CD4-positive, alpha-beta memory T cell (primary cell): ENCODE measurements at places on chromosomes 16 and 17. TPM values are rescaled to one million over a fixed set of nuclear protein-coding genes. Genes with fewer than 3 reads are reported as not detected.

- H3K27me3 ChIP-seq = peaks cover 7% of the 10 kb centered on the region
- no peaks in the 10 kb centered on the region for H3K4me1 ChIP-seq
- no peaks in the 10 kb centered on the region for H3K36me3 ChIP-seq
- H3K4me3 ChIP-seq = no peak overlapping the region
- H3K27ac ChIP-seq = no peak overlapping the region
Observed at GRCh38 chr17:34246446-34246845, 8.6 kb upstream of the CCL2 start.

- no peak for DNase-seq
- peaks cover 24% of the 10 kb centered on the region for H3K4me1 ChIP-seq
- no peaks in the 10 kb centered on the region for H3K27me3 ChIP-seq
- no peak overlapping the region for H3K27ac ChIP-seq
- no peak overlapping the region for H3K4me3 ChIP-seq
Observed at GRCh38 chr17:60169921-60170817, 20.4 kb downstream of the CA4 start.

GRCh38 chr17:30696234-30696633, 128.3 kb downstream of the CRLF3 start:
- no peak for DNase-seq
- H3K4me1 ChIP-seq = peaks cover 9% of the 10 kb centered on the region
- H3K27me3 ChIP-seq = no peaks in the 10 kb centered on the region
- no peaks in the 10 kb centered on the region for H3K36me3 ChIP-seq
- H3K4me3 ChIP-seq = no peak overlapping the region
- H3K27ac ChIP-seq = no peak overlapping the region

GRCh38 chr16:29877266-29877961, 14.4 kb upstream of the CDIPT start:
- DNase-seq = peak; percentile 33
- H3K36me3 ChIP-seq = no peaks in the 10 kb centered on the region
- peaks cover 14% of the 10 kb centered on the region for H3K4me1 ChIP-seq
- no peak overlapping the region for H3K27ac ChIP-seq
- H3K4me3 ChIP-seq = peak overlapping the region; percentile 38

GRCh38 chr16:67509016-67509415, 19.6 kb upstream of the RIPOR1 start:
- no peaks in the 10 kb centered on the region for H3K36me3 ChIP-seq
- no peaks in the 10 kb centered on the region for H3K27me3 ChIP-seq
- H3K4me1 ChIP-seq = peaks cover 50% of the 10 kb centered on the region
- no peak overlapping the region for H3K27ac ChIP-seq
- DNase-seq = no peak

RUSF1 gene
- polyA plus RNA-seq = 21.9 TPM

- no peaks in the 10 kb centered on the region for H3K4me1 ChIP-seq
- no peak for DNase-seq
- H3K27me3 ChIP-seq = no peaks in the 10 kb centered on the region
- no peaks in the 10 kb centered on the region for H3K36me3 ChIP-seq
- H3K4me3 ChIP-seq = no peak overlapping the region
Observed at GRCh38 chr17:64410750-64411490, 20.3 kb upstream of the PECAM1 start.

- H3K4me1 ChIP-seq = no peaks in the 10 kb centered on the region
- H3K36me3 ChIP-seq = no peaks in the 10 kb centered on the region
- no peak for DNase-seq
- no peak overlapping the region for H3K4me3 ChIP-seq
- H3K27ac ChIP-seq = no peak overlapping the region
- H3K27me3 ChIP-seq = no peaks in the 10 kb centered on the region
Observed at GRCh38 chr17:36195434-36196130, 976 bp downstream of the CCL3L1 start.

OR1A1 gene
- not detected for polyA plus RNA-seq

- no peaks in the 10 kb centered on the region for H3K36me3 ChIP-seq
- H3K27me3 ChIP-seq = no peaks in the 10 kb centered on the region
- H3K4me3 ChIP-seq = no peak overlapping the region
- DNase-seq = no peak
- no peak overlapping the region for H3K27ac ChIP-seq
- H3K4me1 ChIP-seq = peaks cover 70% of the 10 kb centered on the region
Observed at GRCh38 chr16:2516391-2517240, 2.9 kb downstream of the ATP6V0C start.

DNA sequence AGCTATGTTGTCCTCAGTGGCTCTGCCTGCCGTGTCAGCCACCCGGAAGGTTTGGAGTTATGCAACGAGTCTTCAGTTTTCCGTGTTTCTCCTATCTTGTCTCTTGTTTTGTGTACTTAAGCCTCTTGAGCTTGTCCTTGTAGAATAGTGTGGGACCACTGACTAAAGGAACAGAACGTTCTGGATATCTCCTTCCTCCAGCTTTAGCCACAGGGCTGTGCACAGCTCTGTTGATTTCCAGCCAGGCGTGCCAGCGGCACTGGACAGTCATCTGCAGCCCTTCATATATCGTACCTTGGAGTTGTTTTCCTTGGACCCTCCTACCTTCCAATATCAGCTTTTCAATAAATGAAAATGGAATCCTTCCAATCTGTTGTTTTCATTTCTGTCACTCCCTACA, 39.8 kb downstream of the TMEM11 start:
- H3K4me3 ChIP-seq = no peak overlapping the region
- peaks cover 9% of the 10 kb centered on the region for H3K36me3 ChIP-seq
- no peak overlapping the region for H3K27ac ChIP-seq
- no peaks in the 10 kb centered on the region for H3K27me3 ChIP-seq

DNA sequence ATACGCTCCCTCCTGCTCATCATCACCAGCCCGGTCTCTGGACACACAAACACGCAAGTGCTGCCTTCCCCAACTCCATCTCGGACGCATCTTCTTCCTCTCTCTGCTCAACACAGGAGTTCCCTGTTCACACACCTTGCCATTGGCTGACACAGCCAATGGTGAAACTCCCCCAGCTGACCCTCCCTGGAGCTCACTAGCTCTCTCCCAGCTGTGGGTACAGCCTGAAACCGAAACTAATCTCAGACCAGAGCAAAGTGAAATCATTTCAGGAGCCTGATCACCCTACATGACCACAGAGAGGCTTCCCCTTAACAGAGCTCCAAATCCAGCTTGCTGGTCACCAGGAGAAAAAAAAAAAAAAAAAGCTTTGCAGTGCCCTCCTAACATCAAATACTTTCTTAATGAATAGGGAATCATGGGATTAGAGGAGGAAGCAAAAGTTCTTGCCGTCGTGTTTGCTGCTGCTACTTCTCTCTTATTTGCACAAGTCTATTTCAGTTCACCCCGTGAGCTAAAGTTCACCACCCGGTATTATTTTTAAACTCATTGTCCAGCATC, 8.3 kb downstream of the CUEDC1 start:
- peak; percentile 22 for DNase-seq
- H3K36me3 ChIP-seq = no peaks in the 10 kb centered on the region
- peaks cover 18% of the 10 kb centered on the region for H3K4me1 ChIP-seq
- H3K4me3 ChIP-seq = no peak overlapping the region
- H3K27ac ChIP-seq = no peak overlapping the region
- H3K27me3 ChIP-seq = no peaks in the 10 kb centered on the region

PIMREG gene
- polyA plus RNA-seq = not detected

LRRC46 gene
- polyA plus RNA-seq = not detected

DNA sequence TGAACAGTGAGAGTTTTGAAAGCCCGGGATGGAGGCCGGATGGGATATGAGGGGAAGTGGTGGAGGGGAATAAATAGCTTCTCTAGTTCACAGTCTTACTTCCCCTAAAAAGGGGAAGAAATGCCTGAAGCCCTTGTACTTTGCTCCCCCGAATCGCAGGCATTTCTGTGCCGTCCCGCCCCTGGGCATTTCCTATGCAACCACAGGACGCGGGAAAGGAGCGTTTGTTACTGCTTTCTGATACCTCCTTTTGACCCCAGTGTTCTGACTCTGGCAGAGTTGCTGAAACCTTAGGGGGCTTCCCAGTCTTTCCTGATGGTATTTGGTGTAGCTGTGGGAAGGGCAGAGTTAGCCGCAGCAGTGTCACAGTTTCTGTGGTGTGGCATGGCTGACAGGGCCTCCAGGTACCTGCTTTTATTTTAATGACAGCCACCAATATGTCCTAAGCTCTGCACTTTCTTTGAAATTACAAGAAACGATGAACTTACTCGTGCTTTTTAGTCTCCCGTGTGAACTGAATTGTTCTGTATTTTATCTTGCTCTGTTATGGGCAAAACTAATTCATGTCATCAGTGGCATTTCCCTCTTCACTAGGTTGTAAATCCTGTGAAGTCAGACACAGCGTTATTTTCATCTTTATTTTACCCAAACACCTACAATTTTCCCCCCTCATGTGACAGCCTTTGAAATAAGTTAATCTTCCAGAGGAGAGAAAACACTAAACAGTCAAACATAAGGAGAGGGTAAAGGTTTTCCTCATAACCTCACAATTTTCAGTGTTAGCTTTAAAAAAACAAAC, 27.1 kb downstream of the USP10 start:
- H3K27ac ChIP-seq = no peak overlapping the region
- peaks cover 47% of the 10 kb centered on the region for H3K4me1 ChIP-seq
- no peak overlapping the region for H3K4me3 ChIP-seq
- no peaks in the 10 kb centered on the region for H3K36me3 ChIP-seq
- no peak for DNase-seq
- H3K27me3 ChIP-seq = no peaks in the 10 kb centered on the region

GRCh38 chr16:84548971-84549844, 44.7 kb upstream of the MEAK7 start:
- H3K4me3 ChIP-seq = peak overlapping the region; percentile 60
- peak; percentile 74 for DNase-seq
- no peaks in the 10 kb centered on the region for H3K27me3 ChIP-seq
- peak overlapping the region; percentile 81 for H3K27ac ChIP-seq

DNA sequence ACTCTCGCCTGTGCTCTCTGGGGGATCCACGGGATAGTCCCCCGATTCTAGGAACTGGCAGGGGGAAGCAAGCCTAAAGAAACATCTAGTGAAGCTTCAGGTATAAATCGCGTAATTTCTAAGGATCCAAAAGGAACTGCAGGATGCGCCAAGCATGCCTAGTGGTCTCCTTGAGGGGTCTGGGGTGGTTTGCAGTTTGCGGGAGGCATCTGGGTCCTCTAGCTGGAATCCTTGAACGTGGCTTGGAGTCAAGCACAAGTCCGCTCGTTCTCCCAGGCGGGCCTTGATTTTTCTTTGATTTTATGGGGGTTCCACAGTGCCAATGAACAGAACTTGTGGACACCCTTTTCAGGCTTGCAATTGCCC, 1000.5 kb downstream of the KCNJ18 start:
- no peak overlapping the region for H3K27ac ChIP-seq
- no peaks in the 10 kb centered on the region for H3K4me1 ChIP-seq
- no peak for DNase-seq
- no peak overlapping the region for H3K4me3 ChIP-seq
- H3K36me3 ChIP-seq = no peaks in the 10 kb centered on the region

MYH1 gene
- polyA plus RNA-seq = not detected

DNA sequence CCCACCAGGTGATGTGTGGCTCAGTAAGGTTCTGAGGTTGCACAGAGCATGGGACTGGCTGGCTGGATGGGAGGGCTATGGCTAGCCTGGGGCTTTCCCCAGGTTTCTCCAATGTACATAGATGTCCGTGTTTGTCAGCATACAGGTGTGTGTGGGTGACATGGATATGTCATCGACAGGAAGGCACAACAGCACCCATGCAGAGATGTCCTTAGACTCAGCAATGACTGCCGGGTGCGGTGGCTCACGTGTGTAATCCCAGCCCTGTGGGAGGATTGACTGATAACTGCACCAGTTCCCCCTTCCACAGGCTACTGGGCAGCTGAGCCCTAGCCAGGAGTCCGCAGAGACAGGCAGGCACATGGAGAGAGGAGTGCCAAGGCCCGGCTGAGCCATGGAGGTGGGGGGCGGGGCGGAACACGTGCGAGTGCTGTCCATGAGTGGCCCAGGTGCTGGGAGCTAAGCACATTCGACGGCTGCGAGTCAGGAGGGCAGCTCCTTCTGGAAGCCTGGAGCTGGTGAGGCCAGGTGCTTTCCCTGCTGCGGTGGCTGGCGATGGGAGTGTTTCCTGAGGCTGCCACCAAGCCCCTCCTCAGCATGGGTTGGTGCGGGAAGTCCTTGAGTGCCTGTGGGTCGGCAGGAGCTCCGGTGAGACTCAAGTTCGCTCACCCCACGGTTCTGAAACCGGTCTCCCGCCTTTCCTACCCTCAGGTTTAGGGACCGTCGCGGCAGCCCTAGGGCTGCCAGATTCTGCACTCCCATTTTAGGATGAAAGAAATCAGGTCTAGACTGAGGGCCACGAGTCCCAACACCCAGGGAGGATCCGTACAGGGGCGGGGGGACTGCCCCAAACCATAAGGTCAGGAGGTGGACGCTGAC, 858 bp upstream of the ASPSCR1 start:
- peak; percentile 58 for DNase-seq
- H3K27ac ChIP-seq = peak overlapping the region; percentile 80
- H3K27me3 ChIP-seq = no peaks in the 10 kb centered on the region
- H3K4me1 ChIP-seq = peaks cover 31% of the 10 kb centered on the region
- H3K4me3 ChIP-seq = peak overlapping the region; percentile 29

DNA sequence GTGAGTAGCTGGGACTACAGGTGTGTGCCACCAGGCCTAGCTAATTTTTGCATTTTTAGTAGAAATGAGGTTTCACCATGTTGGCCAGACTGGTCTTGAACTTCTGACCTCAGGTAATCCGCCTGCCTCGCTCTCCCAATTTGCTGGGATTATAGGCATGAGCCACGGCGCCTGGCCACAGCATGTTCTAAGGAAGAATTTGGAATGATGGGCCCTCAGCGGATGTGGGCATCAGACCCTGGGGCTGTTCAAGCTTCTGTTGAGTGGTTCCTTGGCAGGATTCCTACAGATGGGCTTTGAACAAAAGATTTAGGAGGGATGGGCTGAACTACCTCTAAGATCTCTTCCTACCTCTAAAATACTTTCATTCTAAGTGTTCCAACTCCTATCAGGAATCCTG, 4.1 kb downstream of the PRPSAP2 start:
- H3K4me1 ChIP-seq = peaks cover 43% of the 10 kb centered on the region
- no peaks in the 10 kb centered on the region for H3K27me3 ChIP-seq
- DNase-seq = no peak
- H3K36me3 ChIP-seq = peaks cover 3% of the 10 kb centered on the region

EMP2 gene
- not detected for polyA plus RNA-seq

- no peaks in the 10 kb centered on the region for H3K4me1 ChIP-seq
- no peak overlapping the region for H3K27ac ChIP-seq
- H3K27me3 ChIP-seq = no peaks in the 10 kb centered on the region
- DNase-seq = no peak
- no peak overlapping the region for H3K4me3 ChIP-seq
Observed at GRCh38 chr17:21689604-21690003, 2.7 kb upstream of the KCNJ18 start.

- no peaks in the 10 kb centered on the region for H3K36me3 ChIP-seq
- no peak overlapping the region for H3K4me3 ChIP-seq
- no peak overlapping the region for H3K27ac ChIP-seq
- H3K4me1 ChIP-seq = no peaks in the 10 kb centered on the region
- DNase-seq = no peak
- H3K27me3 ChIP-seq = no peaks in the 10 kb centered on the region
Observed at GRCh38 chr17:62818526-62818925, 10.4 kb upstream of the MARCHF10 start.

CTF1 gene
- not detected for polyA plus RNA-seq

GRCh38 chr16:56764835-56765234, 34.9 kb downstream of the NUP93 start:
- H3K4me1 ChIP-seq = no peaks in the 10 kb centered on the region
- no peaks in the 10 kb centered on the region for H3K27me3 ChIP-seq
- no peaks in the 10 kb centered on the region for H3K36me3 ChIP-seq
- no peak for DNase-seq

RSL1D1 gene
- 124 TPM for polyA plus RNA-seq

- H3K4me3 ChIP-seq = no peak overlapping the region
- no peak for DNase-seq
- H3K27ac ChIP-seq = no peak overlapping the region
Observed at GRCh38 chr16:90020260-90020837, 1.1 kb upstream of the DBNDD1 start.
